Stimulated activated CD8-positive, alpha-beta memory T cell treated with anti-CD3 and anti-CD28 coated beads, Interleukin-7, amount 100 ng/mL, for 4 hours (primary cell): ENCODE measurements at places on chromosomes 12 and 14.
A peak's percentile ranks its signal among the peaks of the same experiment; 100 is the strongest.

DNA sequence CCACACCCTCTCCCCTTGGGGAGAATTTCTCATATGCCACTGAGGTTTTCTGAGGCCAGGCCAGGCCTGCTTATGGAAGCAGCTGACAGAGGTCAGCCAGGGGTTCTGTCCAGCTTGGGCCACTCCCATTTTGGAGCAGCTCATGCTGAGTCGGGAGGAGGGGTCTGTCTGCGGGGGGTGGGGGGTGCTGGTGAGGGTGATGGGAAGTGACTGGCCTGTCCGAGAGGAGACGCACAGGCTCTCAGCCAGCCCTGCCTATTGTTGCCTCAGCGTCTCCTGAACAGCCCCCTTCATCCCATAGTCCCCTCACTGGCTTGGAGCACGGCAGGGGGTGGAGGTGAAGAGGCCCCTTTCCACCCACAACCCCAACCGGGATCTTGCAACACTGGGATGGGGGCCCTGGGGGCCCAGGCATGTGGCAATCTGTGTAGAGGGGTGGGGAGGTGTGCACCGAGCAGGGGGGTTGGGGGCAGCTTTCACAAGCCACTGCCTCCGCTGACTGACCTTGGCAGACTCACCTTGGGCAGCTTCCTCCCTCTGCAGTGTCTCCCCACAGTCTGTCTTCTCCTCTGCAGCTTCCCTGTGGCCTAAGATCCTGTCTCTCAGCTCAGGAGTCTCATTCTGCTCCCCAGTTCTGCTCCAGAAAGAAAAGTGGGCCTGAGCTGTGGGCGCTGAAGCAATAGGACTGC, 5.5 kb downstream of the CEBPE start:
- no peak for DNase-seq

DNA sequence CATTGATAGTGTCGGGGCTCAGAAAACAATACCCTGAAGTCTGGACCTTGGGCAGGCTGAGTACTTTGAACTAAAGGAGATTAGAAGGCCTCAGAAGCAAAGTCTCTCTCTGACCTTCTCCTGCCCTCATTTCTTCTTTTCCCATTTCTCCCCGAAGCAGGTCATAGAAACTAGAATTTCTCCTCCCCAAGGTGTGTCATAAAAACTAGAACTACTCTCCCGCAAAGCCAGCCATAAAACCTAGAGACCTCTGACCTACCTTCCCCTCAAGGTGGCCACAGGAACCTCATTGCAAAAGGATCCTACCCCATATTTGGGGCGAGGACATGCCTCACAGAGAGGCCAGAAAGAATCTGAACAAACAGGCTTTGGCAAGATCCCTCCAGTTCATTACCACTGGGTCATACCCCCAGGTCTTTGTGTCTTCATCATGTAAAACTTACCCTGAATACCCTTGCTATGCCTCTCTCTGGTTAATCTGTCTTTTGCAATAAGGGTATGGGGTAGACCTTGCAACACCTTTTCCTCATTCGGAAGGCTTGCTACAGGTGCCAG, 64.7 kb upstream of the ZFP36L1 start:
- DNase-seq, result no peak

DNA sequence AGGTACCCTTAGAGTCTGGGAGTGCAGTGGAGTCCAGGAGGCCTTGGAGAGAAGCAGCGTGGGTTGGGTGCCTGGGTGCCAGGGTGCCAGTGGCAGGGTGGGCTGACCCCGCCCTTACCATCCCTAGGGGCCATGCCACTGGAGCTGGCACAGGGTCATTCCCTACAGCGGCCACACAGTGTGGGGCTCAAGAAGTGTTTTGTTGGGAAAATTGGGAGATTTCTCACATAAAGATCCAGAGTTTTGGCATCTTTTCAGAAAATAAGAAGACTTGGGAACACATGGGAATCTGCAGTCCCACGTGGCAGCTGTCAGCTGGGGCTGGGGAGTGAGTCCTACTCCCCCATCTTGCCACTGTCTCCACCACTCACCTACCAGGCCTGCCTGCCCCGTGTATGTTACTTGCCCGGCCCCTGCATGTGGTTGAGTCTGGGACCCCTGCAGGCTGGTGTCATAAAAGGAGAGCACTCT, 4.2 kb downstream of the VASH1 start:
- no peak for DNase-seq

DNA sequence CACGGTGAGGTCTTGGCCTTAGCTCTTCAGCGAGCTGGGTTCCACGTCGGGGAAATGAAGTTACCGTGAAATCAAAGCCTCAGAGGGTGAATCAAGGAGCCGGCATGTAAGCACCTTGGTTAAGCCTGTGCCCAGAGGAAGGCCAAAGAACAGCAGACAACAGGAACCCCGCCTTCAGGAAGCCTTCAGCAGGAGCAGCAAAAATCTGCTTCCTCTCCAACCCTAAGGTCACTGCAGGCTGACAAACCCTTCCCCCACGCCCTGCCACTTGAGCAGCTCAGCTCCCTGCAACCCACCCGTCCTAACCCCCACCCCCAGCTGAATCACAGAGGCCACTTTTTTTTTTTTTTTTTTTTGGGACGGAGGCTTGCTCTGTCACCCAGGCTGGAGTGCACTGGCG, 72.9 kb upstream of the LTA4H start:
- no peak for DNase-seq

DNA sequence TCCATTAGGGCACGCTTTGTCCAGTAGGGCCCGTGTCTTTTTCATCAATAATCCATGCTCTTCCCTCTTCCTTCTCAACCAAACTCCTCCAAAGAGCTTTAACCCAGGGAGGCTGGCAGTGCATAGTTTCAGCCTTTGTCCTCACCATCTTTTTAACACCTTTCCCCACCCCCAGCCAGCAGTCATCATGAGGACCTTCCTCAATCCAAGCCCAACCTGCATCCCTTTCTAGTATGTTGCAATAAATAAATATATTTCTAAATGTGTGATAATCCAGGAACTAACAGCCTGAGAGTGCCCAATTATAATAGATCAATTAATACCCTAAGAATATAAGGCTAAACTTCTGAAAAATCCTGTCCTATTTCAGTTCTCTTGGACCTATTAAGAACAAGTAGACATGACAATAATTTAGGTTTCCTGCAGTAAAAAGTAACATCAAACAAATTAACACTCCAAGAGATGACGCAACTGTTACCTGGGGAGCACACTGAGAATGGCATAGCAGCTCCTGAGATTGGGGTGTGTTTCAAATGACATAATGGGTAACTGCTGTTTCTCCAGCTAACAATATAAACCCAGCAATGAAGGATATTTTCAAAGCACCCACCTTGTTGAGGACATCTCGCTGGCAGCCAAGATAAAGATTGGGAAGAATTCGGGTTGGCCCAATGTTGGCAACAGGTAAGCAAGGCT, 62.6 kb downstream of the DUSP16 start:
- no peak for DNase-seq

DNA sequence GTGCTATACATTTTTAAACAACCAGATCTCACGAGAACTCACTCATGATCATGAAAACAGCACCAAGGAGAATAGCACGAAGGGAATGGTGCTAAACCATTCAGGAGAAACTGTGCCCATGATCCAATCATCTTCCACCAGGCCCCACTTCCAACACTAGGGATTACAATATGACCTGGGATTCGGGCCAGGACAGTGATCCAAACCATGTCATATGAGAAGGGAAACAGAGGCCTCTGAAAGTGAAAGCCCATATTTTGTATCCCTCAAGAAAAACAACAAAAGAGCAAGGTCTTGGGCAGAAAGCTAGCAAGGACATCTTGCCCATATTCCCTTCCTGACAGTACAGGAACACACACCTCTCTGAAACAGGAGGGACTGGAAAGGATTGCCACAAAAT, 163.9 kb upstream of the VASH1 start:
- DNase-seq, result no peak

- peak; percentile 57 for DNase-seq
Observed at GRCh38 chr12:25386831-25387731, 136.4 kb upstream of the KRAS start.

- DNase-seq, result no peak
Observed at GRCh38 chr12:119082496-119082895, 96.2 kb upstream of the HSPB8 start.

- DNase-seq, result no peak
Observed at GRCh38 chr12:212415-212714, 1.6 kb downstream of the SLC6A12 start.

DNA sequence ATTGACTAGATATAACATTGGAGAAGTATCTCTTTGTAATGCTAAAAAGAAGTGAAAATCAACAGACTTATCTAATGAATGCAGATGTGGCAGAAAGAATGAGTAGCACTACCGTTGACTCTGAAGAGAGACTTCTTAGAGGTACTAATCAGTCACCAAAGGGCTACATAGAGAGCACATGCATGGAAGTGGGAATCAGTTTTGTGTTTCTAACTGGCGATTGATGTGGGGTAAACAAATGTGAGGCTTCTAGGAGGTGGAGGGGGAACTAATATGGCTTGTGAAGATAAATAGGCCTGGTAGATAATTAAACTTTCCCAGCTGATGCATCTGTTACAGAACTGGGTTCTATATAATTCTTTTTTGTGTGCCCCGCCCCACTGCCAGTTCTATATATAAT, 10.5 kb downstream of the COCH start:
- DNase-seq, result no peak

GRCh38 chr12:54689034-54689372, 40.8 kb upstream of the DCD start:
- no peak for DNase-seq

DNA sequence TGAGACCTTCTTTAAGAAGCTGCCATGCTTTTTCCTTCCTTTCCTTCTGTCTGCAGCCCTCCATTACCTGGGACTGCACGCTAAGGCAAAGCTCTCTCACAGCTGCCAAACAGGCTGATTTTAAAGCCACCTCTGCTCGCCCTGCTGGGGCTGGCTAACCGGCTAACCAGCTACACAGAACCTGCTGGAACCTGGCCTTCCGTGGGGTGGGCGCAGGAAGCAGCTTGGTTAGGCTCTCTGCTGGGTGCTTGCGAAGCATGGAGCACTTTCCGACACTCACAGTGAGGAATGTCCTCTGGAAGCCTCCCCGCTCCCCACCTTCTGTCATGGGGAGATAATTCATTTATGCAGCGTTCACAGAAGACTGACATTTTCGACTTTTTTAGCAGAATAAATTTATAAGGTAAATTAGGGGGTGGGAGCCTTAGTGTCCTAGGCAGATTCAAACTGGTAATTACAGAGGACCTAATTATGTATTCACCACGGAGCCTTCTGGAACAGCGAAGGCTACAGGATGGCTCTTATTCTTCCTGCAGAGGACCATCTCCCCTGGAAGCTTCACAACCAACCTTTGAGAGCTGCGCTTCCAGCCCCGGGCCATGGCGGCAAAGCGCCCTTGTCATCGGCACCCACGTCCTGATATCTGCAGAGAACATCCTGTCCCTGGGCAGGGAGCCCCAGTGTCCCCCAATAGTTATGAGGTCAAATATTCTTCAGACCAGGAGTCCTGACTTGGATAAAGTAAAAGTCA, 12.4 kb upstream of the BCL11B start:
- DNase-seq, result no peak

DNA sequence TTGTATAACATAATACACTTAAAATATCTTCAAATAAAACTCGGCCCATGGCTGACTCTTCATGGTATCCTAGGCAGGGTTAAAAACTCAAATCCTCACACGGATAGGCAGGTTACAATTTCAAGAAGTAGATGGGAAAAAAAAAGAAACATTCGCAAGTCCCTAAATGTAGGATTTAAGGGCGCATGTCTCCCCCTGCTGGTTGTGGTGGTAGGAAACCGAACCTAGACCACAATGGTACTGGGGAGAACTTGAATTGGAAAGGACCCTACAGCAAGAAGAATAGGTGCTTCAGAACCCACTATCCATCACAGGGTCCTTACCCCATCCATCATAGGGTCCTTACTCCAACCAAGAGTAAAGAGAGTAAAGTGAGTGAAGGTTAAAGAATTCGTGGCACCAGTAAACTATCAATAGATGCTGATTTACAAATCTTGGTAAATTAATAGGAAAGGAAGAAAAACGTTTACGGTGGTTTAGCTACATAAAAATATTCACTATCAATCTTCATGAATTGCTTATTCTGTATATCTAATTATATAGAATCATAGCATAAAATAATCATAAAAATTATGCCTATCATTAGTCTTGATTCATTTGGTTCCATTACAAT, 3.3 kb upstream of the CIPC start:
- peak; percentile 66 for DNase-seq

DNA sequence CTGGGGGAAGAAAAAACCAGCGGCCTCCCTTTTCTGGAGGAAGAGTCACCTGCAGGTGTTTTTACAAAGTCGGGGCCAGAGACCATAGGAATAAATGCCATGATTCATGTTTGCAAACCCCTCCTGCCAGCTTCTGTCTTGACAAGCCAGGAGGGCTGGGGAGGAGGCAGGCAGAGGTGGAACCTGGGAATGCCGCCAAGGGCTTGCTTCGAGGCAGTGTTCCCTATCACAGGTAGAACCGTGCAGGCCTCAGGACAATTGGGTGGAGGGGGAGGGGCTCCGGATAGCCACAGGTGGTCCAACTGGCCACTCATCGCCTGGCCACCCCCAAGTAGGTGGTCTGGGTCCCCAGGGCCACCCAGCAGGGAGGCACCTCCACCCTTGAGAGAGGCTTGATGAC, 14.2 kb upstream of the DLK1 start:
- DNase-seq, result no peak

DNA sequence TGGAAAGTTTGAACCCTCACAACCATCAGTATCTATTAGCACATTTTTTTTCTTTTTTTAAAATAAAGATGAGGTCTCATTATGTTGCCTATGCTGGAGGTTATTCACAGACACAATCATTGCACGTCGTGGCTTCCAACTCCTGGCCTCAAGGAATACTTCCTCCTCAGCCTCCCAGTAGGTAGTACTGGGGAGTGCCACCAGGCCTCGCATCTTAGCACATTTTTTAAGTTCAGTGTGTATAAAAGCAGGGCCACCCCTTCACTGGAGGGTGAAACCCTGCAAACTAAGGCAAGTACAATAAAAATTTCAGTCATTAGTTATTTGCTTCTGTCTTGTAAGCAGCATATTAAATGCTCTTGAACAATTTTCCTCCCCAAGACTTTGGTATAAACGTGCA, 114.2 kb upstream of the SINHCAF start:
- DNase-seq, result no peak

DNA sequence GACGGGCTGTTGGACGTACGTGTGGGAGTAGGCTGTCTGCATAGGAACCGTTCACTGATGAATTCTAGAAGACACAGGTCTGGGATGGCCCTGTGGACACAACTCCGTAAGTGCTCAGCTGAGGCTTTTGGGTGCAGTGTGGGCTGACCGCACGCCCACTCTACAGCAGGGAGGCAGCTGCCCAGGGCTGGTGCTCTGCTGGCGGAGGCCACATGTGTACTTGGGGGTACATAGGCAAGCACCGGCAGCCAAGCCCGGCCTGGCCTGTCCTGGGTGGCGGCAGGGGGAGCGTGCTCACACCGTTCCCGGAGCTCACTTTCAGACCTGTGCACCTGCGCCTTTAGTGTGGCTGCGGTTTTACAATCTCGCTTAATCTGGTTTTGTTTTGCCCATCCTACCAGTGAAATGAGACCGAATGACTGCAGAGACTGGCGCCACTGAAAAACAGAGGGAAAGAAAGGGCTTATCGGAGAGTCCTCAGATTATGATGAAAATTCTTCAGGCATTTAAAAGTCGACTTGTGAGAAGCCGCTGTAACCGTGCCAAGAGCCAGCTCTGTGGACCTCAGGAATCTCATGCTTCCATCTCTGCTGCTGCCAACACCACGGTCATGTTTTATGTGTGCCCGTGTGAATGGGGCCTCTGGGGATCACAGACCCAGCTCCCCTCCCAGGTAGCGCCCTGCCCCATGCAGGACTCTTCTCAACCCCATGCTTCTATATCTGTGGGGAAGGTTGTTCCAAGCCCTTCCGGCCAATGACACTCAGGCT, 45.8 kb downstream of the SSH1 start:
- DNase-seq, result no peak

- no peak for DNase-seq
Observed at GRCh38 chr14:75383721-75384120, 44.1 kb upstream of the JDP2 start.

GRCh38 chr12:120684523-120684932, 2.4 kb upstream of the MLEC start:
- no peak for DNase-seq
